Stimulated activated CD4-positive, alpha-beta T cell treated with anti-CD3 and anti-CD28 coated beads, Interleukin-4, amount 100 ng/mL, for 1 hour (primary cell): ENCODE measurements at places on chromosomes 2 and 18.

GRCh38 chr2:202109737-202110184, 36.7 kb downstream of the KIAA2012 start:
- DNase-seq: no peak

DNA sequence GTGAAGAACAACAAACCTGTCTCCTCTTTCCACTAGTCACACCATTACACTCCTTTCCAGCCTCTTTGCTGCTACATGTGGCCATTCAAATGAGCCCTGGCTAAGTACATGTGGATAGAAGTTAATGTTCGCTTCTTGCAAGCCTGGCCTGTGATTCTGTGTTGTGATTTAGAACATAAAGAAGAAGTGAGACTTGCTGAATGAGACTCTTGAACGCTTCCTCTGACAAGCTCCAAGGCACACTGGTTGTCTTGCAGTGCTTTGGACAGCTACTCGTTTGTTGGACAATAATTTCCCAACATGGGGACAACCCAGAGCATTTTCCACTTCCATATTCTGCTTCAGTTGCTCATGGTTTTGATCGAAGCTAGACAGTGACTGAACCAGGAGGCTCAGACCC, 57.3 kb downstream of the CCDC74A start:
- no peak for DNase-seq

- DNase-seq: no peak
These were observed 50.3 kb downstream of the ARHGAP25 start for GRCh38 chr2:68784915-68785314.

DNA sequence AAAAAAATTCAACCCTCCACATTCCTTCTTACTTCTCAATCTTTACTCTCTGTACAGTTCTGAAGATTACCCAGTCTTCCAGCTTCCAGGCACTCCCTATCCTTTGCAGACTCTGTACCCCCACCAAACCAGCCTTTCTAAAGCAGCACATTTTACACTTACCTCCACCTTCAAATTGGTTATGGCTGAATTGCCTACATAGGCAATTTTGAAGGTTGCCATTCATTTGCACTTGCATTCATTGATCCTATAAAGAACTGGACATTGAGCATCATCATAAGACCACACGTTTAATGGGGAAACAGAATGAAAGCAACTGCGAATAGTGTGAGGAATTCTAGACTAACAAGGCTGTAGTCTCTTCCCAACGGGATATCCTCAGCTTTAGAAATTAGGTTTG, 233.4 kb downstream of the TRIB2 start:
- no peak for DNase-seq

- DNase-seq: no peak
These were observed 82.6 kb downstream of the ASB1 start for GRCh38 chr2:238509151-238509835.

GRCh38 chr2:11411768-11412448, 54.1 kb downstream of the E2F6 start:
- no peak for DNase-seq

- DNase-seq: no peak
These were observed 406.6 kb upstream of the MMADHC start for GRCh38 chr2:149994057-149994728.

DNA sequence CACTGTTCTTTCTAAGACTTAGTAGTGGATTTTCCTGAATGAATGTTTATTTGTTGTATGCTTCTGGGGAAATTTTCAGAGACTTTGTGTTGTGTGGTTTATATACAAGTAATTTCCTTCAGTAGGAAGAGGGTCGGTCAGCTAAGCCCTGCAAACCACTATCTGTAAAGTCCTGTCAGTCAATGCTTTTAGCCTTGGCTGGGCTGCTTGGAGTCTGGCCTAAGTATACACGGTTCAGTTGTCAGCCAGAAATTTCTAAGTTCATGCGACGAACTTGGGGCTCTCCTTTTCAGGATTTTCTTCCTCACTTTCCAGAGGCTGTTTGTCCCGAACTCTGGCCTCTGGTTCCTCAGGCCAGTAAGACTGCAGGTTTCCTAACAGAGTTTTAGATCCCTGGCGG, 21.3 kb downstream of the C2orf49 start:
- DNase-seq: no peak

- DNase-seq: no peak
These were observed 37.0 kb downstream of the MARCHF4 start for GRCh38 chr2:216335252-216335651.

GRCh38 chr18:77061946-77062517, 70.6 kb downstream of the MBP start:
- no peak for DNase-seq

DNA sequence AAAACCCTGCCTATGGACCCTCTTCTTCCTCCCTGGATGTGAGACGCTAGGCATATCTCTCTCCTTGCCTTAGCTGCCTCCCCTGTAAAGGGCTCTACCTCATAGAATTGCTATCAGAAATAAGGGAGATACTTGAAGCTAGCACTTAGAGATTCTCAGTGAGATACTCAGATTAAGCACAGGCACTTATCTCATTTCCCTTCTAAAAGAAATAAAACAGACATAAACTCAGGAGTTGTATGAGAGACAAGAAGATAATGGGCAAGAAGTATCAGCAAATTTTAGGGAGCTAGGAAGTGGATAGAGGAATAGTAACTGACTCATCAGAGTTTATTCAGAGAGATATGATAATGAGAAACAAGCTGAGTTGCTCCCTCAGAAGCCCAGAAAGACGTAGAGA, 131.0 kb downstream of the SP3 start:
- no peak for DNase-seq

DNA sequence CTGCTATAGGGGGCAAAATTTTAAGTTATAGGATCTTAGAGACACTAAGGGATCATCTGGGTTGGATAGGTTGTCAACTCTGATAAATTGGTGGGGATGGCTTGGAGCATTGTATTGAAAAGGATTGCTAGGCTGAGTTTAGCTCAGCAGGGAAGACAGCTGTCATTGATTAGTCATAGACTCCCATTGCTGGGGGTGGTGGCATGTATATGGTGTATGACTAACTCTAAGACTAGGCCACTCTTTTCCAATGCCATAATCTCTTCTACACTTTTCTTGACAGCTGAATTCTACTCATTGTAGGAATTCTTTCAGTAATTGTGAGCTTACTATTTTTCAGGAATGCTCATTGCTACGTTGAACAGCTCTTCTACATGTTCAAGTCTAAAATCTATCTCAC, 81.3 kb upstream of the PELI1 start:
- no peak for DNase-seq

- no peak for DNase-seq
These were observed 87.1 kb downstream of the RTP5 start for GRCh38 chr2:241956521-241957110.

DNA sequence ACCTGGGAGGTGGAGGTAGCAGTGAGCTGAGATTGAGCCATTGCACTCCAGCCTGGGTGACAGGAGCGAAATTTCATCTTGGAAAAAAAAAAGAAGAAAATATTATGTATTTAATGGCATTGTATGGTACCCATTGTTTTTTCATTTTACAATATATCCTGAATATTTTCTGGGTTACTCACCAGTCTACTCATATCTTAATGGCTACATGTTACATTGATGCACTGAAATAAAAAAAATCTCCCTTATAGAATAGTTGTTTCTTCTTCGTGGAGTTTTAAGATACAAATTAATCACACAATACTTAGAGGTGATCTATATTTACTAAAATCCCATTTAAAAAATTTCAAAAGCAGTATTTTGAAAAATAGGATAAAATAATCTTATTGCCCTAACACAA, 66.3 kb upstream of the XPO1 start:
- DNase-seq: no peak

DNA sequence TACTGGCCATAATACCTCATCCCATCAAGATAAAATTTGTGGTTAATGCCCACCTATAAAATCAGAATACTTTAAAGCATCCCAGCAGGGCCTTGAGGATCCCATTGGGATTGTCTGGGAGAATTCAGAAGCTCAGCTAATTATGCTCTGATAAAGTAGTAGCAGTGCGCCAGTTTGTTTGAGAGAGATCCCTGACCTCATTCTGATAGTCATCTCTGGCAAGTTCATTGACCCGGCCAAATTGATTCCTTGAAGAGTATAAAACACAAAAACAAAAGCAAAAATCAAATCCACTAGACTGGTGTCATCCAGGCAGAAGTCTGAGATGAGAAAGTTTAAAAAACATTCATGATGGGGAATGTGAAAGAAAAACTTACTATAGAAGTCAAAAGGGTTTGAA, 14.1 kb downstream of the ABCG5 start:
- no peak for DNase-seq

GRCh38 chr18:8851659-8852058, 146.3 kb downstream of the MTCL1 start:
- no peak for DNase-seq

GRCh38 chr18:76405681-76406356, 89.2 kb downstream of the ZNF516 start:
- no peak for DNase-seq

DNA sequence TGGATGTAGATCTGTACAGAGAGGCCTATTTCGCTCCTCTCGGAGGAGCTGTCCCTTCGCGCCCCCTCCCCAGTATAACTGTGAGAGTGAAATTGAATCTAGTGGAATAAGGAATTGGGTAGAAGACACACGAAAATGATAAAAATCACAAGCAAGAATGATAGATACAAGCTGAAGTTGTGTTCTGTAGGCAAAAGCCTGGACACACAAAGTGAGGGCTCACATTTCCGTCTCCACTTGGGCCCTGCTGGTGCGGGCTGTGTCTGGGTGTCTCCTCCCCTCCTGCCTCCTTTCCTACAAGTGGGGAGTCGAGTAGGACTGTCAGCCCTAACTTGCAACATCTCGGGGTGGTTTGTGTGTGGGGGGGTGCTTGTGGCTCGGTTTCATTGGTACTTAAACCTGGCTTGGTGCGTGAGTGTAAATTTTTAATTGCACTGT, 457 bp upstream of the SP9 start:
- no peak for DNase-seq
